T-cell (primary cell): ENCODE measurements at places on chromosomes 4 and X.
A peak's percentile ranks its signal among the peaks of the same experiment; 100 is the strongest.

DNA sequence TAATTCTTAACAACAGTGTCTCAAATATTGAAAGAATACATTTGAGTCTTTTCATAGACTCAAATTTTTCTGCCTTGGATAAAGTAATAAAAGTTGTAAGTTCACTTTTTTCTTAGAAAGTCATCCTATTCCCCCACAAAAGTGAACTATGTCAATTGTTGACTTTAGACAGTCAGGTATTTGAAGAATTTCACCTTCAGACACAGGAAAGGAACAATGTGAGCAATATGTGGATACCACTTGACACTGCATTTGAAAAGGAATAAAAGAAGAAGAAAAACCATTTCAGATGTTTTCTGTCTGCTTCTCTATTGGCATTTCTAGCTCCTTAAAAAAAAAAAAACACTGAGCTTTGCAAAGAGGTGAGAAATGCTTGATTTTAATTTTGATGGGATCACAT, 1389.0 kb upstream of the IGFBP7 start:
- DNase-seq: no peak

DNA sequence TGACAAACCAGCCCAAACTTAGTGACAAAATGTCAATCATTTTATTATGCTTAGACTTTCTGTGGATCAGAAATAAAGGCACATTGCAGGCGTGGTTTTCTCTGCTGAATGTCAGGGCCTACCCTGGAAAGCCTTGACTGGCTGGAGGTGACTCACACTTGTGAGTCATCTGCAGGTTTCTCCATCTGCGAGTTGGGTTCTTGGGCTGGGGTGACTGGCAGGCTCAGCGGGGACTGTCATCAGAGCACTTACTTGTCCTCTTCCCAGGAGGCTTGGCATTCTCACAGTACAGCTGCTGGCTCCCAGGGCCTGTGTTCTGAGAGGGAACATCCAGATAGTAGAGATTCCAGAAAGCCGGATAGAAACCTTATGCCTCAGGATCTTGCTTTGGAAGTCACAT, 153.8 kb upstream of the AGA start:
- no peak for DNase-seq

GRCh38 chr4:53559021-53559620, 32.2 kb downstream of the LNX1 start:
- no peak for DNase-seq

GRCh38 chr4:42302348-42302747, 94.9 kb upstream of the SHISA3 start:
- no peak for DNase-seq

- peak; percentile 44 for DNase-seq
These were observed 4.3 kb upstream of the TLR6 start for GRCh38 chr4:38860788-38861424.

DNA sequence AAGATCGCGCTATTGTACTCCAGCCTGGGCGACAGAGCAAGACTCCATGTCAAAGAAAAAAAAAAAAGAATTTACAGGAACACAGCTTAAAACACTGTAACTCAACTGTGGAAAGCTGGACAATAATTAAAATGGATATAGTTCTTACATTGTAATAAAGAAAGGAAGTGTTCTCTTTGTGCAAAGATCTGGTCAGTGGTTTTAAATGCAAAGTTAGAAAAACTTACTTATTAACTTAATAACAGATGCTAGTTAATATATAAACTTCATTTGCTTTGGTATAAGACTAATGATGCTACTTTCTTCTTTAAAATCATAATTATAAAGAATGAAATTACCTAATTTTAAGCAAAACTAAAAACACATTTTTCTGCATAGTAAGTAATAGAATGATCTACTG, 2024.1 kb upstream of the TENM3 start:
- no peak for DNase-seq
